Kasumi-1 (cell line): ENCODE measurements at places on chromosomes 3 and 15.

- DNase-seq: no peak
These were observed 62.0 kb upstream of the ARNT2 start for GRCh38 chr15:80342148-80342547.

DNA sequence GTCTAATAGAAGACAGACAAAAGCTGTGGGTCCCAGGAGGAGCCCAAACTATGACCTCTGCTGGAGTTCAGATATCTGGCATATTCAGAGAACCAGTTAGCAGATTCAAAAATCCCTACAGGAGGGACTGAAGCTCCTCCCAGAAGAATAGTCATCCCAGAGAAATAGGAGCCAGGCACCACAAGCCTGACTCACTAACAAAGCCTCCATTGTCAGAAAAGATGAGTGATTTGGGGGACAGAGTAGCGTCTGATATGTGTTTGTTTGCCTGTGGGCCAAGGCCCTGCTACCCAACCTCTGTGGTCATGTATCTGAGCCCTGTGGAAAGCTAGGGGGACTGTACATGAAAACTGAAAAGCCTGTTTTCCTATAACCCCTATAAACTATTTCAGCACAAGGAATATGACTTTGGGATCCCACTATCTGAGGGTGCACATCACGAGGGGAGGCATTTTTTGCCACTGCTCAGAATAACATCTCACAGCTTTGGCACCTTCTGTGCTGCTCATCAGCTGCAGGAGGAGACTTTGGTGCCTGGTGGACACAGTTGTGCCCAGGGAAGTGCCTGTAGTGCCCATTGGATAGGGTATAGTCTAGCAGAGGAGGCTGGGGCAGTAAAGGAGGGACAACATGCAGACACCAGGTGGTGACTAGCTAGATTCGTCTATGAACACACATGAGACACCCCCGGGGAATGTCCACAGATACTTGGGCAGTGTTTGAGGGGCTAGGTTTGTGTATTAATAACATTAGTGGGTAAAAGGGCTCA, 9.7 kb upstream of the LARP6 start:
- DNase-seq: no peak

- no peak for DNase-seq
These were observed 10.8 kb downstream of the PAK6 start for GRCh38 chr15:40249477-40250303.

- no peak for DNase-seq
These were observed 1.1 kb upstream of the UBE2E1 start for GRCh38 chr3:23804441-23805209.

DNA sequence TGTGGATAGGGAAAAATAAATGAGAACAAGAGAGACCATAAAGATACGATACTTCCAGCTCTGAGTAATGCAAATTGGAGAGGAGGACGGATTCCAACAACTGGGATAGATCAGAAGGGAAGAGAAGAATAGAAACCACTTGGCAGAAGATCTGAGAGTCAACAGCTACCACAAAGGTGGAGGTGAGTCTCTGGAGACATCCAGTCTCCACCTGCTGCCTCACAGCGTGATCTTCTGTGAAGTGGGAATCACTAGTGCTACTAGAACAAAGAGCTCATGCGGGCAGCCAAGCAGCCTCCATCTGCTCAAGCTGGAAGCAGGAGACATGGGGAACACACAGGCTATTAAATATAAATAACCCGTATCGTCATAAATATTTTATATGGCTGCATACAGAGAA, 558.5 kb upstream of the CFAP20DC start:
- no peak for DNase-seq

DNA sequence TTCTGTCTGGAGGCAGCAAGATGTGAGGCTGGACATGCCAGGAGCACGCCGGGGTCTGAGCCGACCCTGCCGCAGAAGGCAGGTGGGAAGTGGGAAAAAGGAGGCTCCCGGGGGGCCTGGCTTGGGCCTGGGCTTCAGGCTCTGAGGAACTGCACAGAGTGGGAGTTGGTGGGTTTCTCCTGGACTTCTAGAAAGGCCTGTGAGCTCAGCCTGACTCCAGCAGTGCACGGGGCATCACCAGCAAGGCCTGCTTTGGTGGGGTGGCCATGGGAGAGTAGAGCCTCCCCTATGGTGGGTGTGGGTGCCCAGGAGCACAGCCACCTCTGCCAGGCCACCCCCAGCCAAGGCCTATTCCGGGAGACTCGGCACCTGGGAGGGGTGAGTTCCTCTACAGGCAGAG, 18.1 kb upstream of the SLC41A3 start:
- no peak for DNase-seq

DNA sequence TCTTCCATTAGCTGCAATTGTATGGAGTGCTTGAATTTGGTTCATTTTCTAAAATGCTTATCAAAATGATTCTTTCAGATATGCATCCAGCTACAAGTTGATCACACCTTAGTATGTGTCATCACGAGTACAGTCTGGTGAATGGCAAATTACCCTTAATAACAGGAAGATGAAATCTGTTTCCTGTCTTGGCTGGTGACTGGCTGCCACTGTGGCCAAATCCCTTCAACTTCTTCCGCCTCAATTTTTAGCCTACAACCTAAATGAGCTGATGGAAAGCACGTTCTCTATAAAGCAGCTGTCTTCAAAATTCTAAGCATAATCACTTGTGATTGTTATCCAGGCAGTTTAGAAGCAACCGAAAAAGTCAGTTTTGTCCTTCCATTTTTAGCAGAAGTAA, 387.1 kb upstream of the NECTIN3 start:
- DNase-seq: no peak

DNA sequence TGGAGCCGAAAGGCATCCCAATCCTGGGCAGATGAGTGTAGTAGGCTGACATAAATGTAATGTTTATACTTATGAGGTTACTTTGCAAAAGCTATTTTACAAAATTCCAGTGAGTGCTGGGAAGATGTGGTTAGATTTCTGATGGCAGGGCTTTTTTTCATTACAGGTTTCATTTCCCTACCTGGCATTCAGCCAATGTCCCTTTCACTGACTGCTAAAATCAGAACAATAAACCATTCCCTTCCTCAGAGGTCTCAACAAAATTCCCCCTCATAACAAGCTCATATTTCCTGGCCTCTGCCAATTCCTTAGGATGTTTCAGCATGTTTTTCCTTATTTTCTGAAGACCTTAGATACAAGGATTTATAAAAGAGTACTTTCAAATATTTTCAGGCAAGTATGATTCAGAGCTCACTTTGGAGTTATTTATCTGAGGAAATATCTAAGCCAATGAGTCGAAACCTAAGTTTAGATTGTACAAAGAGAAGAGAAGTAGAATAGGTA, 40.9 kb upstream of the CCDC80 start:
- DNase-seq: no peak

DNA sequence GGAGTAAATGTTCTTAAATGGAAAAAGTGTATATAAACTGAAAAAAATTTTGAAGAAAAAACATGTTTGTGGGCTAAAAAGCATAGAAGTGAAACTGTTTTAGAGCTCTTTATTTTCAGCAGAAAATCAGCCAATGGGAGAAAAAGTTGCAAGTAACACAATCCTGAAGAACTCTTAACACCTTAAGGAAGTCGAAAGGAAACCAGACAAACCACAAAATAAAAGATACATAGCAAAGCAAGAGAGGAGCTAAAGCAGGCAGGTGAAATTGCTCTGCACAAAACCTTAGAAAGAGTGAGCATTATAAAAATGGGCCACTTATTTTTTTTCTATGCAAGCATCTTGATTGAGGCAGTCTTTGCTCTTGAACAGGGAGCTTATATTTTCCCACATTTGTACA, 300.5 kb downstream of the RAP2B start:
- no peak for DNase-seq

DNA sequence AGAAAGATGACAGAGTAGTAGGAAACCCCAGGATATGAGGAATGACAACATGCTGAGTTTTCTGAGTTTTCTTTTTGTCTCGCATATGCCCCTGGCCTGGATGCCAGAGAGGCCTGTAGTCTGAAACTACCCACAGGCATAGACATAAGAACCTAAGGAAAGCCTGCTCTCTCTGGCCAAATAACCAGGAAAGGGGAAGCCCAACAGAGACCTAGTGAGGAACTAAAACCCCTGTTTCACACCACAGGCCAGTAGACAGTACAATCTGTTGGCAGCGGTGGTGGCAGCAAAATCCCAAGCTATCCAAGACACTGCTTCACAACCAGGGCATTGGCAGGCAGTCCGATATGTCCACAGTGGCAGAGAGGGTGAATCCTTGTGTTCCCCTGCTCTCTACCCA, 55.0 kb upstream of the DCP1A start:
- DNase-seq: no peak

DNA sequence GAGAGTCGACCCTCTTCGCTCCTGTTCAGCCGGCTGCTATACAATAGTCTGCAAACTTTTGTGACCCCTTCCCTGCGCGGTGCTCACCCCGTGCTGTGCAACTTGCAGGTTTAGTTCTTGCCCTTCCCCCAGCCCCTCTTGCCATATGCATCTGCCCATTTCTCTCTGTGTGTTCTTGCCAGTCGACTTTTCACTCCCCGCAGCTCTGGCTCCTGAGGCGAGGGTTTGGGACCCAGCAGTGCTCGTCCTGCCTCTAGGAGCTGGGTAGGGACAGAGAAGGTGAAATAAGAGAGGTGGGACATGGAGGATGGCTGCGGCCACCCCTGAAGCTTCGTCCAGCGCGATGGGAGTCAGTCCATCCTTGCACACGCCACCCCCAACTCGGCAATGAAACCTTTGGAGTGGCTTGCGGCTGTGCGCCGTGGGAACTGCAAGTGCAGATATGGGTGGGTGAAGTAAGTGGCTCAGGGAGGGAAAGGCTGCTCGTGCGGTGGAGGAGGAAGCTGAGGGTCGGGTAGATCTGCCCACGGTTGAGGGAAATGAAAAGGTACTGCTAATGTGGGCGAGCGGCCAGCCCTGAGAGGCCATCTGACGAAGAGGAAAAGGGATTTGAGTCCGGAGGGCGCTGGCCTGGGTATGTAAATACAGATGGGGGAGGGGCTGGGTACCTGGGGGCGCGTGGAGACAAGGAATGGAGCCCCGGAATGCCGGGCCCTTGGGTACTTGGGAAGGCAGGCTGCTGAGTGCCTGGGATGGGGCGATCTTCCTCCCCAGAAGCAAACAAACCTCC, 1.0 kb downstream of the LRRC3B start:
- no peak for DNase-seq

GRCh38 chr3:36765104-36765503, 751 bp upstream of the DCLK3 start:
- DNase-seq: no peak

DNA sequence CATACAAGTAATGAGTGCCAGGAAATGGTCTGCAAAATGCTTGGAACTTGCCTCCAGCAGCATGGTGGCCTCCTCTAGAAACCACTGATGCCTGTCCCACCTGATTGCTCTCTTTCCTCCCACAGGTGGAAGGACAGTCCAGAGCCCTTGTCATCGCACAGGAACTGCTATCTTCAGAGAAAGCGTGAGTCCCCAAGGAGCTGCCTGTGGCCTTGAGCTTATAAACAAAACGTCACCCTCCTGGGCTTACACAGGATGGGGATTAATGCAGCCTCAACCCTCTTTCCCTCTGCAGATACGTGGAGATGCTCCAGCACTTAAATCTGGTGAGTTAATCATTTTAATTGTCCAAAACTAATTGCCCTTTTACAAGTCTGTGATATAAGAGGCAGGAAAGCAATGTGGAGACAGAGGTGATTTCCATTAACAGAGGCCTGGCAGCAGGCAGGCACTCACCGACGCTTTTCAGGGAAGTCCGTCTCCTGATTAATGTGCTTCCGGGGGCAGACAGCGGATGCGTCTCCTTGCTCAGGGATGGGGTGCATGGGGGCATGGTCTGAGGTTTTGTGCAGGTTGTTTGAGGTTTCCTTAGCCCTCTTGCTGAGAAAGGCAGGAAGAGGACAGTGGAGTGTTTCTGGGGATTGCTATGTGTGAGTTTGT, 61.8 kb downstream of the FGD5 start:
- no peak for DNase-seq
